ENCODE measurements at places on chromosomes 11 and 22.

DNA sequence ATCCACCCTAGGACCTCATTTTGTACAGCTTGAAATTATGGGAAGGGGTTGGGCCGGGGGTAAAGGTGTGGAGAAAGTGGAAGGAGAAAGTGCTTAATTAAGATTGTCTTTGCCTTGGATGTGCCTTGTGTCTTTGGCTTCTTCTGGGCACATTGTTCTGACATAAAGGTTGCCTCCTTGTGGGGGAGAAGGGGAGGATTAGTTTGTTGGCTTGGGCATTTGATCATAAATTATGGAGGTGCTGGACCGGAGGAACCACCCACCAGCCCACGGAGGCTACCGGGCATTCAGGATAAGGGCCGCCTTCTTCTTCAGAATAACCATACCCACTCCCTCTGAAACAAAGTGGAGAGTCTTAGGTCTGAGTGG lies 1.3 kb downstream of the PAFAH1B2 start:
- DNase-seq, result no peak

- DNase-seq, result peak; percentile 52
Measured at GRCh38 chr22:39947220-39948216, 12.7 kb upstream of the TMA7B start.

GRCh38 chr11:2402106-2402505 lies 1.6 kb downstream of the TSSC4 start:
- no peak for DNase-seq

DNA sequence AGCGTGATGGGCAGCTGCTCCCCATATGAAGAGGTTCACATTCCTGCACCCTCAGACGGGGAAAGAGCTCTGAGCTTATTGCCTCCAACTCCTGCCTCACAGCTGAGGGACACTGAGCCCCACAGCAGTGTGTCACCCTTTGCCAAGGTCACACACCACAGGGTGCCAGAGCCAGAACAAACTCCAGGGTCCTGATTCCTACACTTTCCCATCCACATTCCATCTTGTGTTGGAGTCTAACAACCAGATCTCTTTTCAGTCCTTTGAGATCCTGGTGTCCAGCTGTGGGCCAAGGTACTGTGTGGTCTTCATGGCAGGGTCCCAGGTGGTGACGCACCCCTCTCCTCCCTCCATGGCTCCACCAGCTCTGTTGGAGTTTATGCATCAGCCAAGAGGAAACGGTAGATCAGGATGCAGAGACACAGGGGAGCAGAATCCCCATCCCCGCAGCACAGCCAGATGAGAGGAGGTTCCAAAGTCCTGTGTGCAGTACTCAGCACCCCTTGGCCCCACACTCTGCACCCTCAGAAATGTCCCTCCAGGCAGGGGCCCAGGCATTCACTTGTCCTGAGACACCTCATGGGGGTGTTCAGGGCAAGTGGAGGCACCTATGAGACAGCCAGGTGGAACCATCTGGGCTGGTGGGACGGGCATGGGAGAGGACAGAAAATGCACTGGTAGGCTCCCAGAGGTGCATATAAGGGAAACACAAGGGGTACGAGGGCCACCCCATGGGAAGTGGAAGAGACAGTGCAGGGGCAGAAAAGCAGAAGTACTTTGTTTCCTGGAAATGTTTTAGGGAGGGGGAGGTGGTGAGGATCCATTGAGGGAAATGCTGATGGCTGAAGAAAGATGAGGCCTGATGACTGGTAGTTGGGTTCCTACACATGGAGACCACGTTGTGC lies 32.6 kb upstream of the GNAZ start:
- no peak for DNase-seq

GRCh38 chr11:76787911-76788596 lies 4.9 kb downstream of the TSKU start:
- no peak for DNase-seq

DNA sequence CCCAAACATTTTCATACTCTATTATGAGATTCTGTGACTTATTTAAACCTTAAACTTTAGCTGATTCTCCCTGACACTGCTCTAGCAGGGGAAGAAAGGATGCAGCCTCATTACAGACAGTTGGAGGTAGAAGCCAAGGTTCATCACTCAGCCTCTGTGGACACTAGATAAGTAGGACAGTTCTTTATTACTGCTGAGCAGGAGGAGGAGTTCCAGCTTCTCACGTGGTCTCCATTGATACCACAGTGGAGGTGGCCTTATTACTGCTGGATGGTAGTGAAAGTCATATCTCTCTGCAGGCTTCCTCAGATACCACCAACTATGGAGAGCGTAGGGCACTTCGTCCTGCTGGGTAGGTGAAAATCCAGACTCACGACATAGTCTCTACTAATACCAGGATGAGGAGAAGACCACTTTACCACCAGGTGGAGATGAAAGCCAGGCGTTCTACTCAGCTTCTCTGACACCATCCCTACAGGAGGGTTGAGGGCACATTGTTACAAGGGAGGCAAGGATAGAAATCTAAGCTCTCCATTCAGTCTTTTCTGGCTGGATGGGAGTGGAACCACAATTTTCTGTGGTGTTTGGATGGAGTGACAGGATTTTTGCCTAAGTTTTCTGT lies 13.1 kb upstream of the ANGPTL5 start:
- no peak for DNase-seq

- no peak for DNase-seq
Measured at GRCh38 chr22:26484360-26484706, 656 bp downstream of the SRRD start.

GRCh38 chr11:43574949-43575912 lies 105.3 kb upstream of the HSD17B12 start:
- no peak for DNase-seq

- DNase-seq, result no peak
Measured at GRCh38 chr11:33490842-33491370, 209.7 kb downstream of the C11orf91 start.

DNA sequence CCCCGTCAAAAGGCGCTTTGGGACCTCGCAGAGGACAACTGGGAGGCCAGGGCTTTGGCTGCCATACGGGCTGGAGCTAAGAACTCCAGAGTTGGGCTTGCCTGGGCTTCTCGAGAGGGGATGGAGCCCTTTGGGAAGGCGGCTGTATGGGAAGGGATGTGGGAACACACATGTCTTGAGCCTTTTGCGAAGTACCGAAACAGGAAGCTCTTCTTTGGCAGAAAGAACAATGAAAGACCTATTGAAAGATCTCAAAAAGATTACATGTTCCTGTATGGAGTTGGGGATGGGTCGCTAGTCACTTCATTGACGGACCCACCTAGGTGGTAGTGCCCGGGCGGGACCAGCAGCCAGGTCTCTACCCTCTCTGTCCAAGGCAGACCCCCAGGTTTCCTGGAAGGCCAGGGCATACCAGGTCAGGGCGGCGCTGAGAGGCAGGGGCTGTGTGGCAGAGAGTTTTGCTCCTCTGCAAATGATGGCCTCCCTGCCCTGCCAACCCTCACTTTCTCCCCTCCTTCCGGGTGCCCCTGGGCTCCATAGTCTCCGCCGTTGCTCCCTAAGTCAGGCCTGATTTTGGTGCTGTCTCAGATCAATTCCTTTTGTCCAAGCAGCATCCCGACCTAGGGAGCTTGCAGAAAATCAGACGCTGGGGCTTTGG lies 1.0 kb downstream of the ST14 start:
- no peak for DNase-seq

DNA sequence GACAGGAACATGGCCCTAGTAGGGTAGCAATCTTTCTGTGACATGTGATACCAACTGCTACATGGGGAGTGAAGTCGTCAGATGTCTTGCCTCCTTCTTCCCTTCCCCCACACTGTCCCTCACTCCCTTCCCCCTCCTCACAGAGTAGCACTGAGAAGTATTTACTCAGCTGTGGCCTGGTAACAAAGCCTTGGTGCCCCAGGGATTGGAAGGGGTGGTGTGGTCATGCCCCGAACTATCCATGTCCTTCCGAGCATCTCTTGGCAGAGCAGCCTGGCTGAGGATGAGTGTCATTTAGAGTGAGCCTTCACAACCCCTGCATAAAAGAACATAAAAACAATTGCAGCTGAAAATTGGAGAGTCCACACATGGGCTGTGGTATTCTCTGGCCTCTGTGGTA lies 46.1 kb downstream of the ARFGAP2 start:
- no peak for DNase-seq

GRCh38 chr11:83656796-83657330 lies 370.7 kb upstream of the CCDC90B start:
- DNase-seq, result no peak

DNA sequence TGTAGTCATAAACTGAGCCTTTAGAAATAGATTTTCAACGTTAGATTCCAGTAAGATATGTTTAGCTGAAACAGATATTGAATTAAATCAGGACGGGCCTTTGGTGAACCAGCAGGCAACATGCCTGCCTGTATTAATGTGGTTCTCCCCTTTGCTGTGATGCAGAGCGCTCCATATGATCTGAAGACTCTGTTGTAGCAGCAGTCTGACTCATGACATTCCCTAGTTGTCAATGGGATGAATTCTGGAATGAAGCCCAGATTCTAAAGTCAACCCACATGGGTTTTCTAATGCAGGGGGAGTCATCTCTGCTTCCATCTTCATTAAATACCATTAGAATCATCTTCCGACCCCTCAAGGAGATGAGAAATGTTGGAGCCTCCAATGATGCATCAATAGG lies 864.5 kb downstream of the NTM start:
- DNase-seq, result no peak

- no peak for DNase-seq
Measured at GRCh38 chr11:14668731-14669301, 25.2 kb downstream of the PDE3B start.

- DNase-seq, result no peak
Measured at GRCh38 chr11:63534895-63535461, 1.6 kb upstream of the PLAAT4 start.

GRCh38 chr11:11022125-11022730 lies 164.4 kb upstream of the ZBED5 start:
- DNase-seq, result no peak

GRCh38 chr11:94048032-94048709 lies 27.0 kb downstream of the HEPHL1 start:
- DNase-seq, result no peak

DNA sequence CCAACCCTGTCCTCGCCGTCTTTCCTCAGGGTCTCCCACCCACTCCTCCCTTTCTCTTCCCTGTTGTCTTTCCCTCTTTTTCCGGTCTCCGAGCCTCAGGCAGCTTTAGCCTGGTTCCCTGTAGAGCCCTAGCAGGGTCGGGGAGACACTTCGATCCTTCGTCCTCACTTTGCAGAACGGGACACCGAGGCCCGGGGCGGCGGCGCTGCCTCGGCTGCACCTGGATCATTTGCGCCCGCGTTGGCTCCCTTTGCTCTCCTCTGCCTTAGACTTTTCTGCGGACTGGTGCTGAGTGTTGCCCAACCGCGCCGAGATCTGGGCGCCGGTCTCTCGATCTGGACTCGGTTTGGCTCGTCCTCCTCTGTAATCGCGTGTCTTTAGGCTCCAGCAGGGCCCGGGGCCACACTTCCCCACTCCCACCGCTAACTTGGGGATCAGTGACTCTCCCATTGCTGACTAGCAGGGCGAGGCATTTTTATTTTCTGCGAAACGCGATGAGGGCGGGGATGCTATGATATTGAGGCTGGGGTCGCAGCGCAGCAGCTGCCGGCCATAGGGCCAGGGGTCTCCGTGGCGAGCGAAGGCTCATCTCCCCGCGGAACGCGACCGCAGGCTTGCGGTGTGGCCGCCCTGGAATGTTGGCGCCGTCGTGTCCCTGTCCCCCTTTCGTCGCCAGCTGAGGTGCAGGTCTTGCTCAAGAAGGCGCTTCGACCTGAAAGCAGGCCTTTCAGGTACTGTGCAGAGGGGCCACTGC lies 1.6 kb upstream of the E2F8 start:
- DNase-seq, result peak; percentile 55

- DNase-seq, result no peak
Measured at GRCh38 chr11:79906164-79906563, 465.3 kb upstream of the TENM4 start.

DNA sequence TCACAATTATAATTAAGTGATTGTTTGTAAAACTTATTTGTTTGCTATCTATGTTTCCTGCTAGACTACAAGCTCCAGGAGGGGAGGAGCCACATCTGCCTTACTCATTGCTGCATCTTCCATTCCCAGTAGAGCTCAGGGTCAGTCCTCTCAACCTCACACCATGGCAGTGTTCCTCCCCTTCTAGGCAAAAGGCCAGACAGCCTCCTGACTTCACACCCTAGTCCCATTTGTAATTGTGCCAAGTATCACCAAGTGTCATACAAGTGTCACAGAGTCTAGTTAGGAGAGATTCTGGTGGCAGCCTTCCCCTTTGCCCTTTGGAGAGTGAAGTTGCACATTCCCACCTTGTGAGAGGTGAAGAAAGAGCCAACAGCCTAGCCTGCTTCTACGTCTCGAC lies 490.4 kb downstream of the INSC start:
- no peak for DNase-seq

DNA sequence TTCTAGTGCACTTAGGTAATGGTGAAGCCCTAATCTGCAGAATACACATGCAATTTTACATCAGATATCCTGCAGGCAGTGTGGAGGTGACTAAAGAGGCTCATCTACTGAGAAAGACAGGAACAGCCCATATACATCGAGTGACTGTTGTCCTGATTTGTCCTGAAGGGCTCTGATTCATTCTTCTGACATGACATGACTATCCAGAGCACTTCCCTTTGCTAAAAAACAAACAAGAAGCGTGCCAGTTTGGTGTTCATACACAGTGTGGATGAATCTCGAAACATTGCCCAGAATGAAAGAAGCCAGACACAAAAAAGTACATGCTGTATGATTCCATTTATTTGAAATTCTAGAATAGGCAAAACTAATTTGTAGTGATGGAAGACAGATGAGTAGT lies 48.0 kb upstream of the AMPD3 start:
- DNase-seq, result no peak

GRCh38 chr11:12472401-12473005 lies 95.1 kb downstream of the PARVA start:
- DNase-seq, result no peak

GRCh38 chr11:1682225-1682905 lies 14.6 kb upstream of the KRTAP5-6 start:
- DNase-seq, result peak; percentile 8

- no peak for DNase-seq
Measured at GRCh38 chr11:46649180-46649738, 31.9 kb downstream of the ATG13 start.

DNA sequence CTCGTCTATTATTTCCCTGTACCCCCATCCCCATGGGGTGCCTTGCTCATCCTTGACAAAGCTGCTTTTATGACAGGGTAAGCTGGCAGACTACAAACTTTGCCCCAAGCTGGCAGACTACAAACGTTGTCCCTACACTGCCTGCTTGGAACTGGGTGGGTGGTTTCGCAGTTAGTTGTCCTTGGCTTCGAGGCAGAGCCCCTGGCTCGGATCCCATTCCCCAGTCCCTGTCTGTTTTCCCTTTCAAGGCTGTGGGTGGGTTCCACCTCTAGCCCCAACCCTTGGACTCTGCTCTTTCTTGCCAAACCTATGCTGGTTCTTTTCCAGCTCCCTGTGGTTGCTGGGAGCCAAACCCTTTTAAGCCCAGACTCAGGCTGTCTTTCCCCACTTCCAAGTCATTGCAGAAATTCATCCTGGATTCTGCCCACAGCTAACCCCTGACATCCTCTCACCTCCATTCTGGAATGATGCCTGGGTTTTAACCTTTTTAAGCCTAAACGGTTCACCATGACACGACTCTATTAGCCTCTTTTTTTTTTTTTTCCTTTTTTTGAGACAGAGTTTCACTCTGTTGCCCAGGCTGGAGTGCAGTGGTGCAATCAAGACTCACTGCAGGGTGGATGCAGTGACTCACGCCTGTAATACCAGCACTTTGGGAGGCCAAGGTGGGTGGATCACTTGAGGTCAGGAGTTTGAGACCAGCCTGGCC lies 9.2 kb upstream of the RBM14 start:
- no peak for DNase-seq

GRCh38 chr22:24486501-24486921 lies 8.6 kb upstream of the UPB1 start:
- DNase-seq, result no peak

Data from activated CD8-positive, alpha-beta memory T cell treated with anti-CD3 and anti-CD28 coated beads, Interleukin-2, amount 50 U/mL, for 48 hours (primary cell).